ENCODE measurements at places on chromosomes 1 and 21.
A peak's percentile ranks its signal among the peaks of the same experiment; 100 is the strongest.

DNA sequence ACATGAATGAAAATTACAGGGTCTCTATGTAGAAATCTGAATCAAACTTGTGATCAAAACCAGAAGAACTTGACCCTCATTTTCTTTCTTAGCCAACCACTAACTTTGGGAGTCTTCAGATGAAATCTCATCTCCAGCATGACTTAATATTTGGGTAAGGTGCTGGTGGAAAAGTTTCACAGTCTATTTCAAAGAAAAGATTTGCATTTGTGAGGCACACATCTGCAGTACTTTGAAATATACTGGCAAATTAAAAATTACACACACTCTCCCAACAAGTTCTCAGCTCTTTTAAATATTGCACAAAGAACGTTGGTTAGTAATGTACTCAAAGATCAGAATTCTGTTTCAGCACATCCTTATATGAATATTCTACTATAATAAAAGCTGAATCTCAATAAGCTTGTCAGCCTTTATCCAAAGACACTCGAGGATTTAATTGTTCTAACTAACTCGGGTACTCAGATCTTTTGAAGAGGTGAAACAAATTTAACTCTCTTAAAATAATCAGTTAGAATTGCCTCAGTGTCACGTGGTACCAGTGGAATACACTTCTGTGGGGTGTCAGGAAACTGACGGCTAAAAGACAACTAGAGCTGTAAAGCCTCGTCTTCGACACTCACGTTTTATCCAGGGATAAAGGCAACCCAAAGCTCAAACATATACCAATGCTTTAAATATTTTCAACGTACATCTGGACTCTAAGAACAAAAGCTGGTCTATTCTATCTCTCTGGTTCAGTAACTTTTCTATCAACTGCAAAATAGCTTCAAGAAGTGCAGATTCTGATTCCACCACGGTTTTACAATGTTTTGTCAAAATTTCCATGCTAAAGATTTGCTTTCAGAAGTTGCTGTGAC is 19.0 kb downstream of the SAMSN1 start:
- DNase-seq = peak; percentile 61

DNA sequence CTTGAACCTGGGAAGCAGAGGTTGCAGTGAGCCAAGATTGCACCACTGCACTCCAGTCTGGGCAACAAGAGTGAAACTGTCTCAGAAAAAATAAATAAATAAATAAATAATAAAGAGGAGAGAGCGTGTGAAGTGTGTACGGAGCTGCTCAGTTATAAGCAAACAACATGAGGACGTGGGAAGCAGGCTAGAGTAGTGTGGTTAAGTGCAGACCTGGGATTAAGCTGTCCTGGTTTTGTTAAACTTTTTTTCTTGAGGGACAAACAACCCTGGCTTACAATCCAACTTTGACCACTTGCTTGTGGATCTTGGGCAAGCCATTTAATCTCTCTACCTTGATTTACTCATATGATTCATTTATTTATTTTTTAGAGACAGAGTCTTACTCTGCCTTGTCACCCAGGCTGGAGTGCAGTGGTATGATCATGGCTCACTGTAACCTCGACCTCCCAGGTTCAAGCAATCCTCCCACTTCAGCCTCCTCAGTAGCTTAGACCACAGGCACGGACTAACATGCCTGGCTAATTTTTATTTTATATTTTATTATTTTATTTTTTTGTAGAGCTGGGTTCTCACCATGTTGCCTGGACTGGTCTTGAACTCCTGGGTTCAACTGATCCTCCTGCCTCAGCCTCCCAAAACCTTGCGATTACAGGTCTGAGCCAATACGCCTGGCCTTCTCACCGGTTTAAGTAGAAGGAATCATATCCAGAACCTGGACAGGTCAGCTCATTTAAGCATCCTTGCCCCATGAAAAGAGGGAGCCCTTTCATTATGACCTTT is 52.7 kb downstream of the RPS6KA1 start:
- DNase-seq = no peak

DNA sequence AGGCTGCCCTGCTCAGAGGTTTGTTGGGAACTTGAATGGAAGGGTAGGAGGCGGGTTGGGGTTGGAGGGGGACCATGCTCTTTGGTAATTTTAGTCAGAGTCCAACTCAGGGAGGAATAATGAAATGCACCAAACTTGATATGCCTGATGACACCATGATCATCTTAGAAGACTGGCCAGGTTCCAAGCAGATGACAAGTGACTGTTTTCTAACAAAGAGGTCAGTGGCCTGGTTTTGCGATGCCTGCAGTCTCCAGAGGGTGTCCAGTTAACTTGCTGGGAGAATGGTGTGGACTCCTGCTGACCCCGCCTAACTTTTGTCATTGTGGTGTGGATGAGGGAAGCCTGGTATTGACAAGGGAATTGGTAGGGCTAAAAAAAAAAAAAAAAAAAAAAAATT is 12.4 kb downstream of the VANGL1 start:
- no peak for DNase-seq

- DNase-seq = no peak
These were observed 3.9 kb upstream of the FAM151A start for GRCh38 chr1:54627196-54627595.

GRCh38 chr1:23029337-23029736 is 10.1 kb downstream of the KDM1A start:
- DNase-seq = peak; percentile 52

GRCh38 chr1:7150724-7151280 is 365.5 kb downstream of the CAMTA1 start:
- no peak for DNase-seq

GRCh38 chr1:194150242-194150641 is 963.8 kb upstream of the B3GALT2 start:
- DNase-seq = no peak

- DNase-seq = no peak
These were observed 244.4 kb downstream of the LRRIQ3 start for GRCh38 chr1:73953586-73953985.

GRCh38 chr1:37274486-37274885 is 199.9 kb upstream of the ZC3H12A start:
- no peak for DNase-seq

GRCh38 chr1:181390410-181391077 is 92.8 kb upstream of the CACNA1E start:
- DNase-seq = no peak

DNA sequence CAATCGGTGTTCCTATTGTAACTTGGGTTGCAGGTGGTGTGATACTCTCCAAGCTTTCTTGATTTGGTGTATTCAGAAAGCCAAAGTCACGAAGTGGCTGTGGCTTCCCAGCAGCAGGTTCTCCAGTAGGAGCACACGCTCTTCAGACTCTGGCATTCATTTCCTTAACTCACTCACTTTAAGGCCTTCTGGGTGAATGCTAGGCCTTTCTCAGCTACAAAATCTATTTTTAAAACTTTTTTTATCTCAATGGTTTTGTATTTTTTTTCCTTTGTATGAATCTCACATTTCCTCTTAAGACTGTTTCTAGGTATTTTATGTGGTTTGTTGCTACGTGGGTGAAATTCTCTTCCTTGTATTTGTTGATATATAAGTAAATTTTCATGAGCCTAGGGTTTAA is 22.9 kb upstream of the PKN2 start:
- DNase-seq = no peak

GRCh38 chr21:44873356-44874239 is at the start of gene PTTG1IP:
TSS of gene PTTG1IP (minus strand) at chr21:44873690. CDS start at chr21:44873616, 74 bp downstream.
- peak; percentile 95 for DNase-seq

- no peak for DNase-seq
These were observed at the start of the genes LEPR and LEPROT for GRCh38 chr1:65420590-65421350. TSS of gene LEPR (plus strand) at chr1:65420668. CDS start at chr1:65565566, 144,898 bp downstream. TSS of gene LEPROT (plus strand) at chr1:65420668. CDS start at chr1:65420725, 57 bp downstream.

DNA sequence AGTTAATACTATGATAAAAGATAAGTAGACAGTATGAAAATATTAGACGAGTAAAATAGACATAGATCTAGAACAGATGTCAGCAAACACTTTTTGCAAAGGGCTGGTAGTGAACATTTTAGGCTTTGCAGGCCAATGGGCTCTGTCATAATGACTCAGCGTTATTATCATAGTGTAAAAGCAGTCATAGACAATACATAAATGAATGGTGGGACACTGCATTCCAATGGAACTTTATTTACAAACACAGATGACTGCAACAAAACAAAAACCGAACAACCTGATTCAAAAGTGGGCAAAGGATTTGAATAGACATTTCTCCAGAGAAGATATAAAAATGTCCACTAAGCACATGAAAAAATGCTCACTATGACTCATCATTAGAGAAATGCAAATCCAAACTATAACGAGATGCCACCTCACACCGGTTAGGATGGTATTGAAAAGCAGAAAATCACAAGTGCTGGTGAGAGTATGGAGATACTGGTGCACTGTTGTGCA is 7.3 kb downstream of the GSTM5 start:
- peak; percentile 31 for DNase-seq

DNA sequence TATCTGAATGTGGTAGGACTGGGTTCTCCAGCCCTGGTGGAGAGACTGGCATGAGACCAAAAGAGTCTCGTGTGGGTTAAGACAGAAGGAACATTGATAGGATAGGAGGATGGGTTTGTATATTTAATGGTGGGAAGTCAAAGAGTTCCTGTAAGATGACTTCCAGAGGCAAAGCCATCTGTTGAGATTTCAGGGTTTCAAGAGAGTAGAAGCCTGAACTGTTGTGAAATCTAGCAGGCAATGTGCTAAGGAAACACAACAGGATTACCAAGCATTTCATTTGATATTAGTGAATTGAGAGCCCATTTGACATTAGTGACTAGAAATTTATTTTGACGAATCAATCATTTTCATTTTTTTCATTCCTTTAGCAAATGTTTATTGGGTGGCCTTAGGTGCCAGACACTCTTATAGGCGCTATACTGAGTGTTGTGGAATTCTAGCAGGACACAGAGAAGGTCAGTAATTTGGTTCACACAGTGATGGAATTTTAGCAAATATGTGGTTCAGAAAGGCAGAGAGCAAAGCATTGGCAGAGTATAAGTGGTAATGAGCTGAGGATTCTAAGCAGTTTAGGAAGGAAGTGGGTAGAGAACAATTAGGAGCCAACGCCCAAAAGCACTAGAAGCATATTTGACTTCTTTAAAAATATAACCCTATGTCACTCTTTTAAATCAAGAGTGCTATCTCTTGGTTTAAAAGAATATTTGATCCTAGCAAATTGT is 149.3 kb downstream of the AK5 start:
- peak; percentile 30 for DNase-seq

DNA sequence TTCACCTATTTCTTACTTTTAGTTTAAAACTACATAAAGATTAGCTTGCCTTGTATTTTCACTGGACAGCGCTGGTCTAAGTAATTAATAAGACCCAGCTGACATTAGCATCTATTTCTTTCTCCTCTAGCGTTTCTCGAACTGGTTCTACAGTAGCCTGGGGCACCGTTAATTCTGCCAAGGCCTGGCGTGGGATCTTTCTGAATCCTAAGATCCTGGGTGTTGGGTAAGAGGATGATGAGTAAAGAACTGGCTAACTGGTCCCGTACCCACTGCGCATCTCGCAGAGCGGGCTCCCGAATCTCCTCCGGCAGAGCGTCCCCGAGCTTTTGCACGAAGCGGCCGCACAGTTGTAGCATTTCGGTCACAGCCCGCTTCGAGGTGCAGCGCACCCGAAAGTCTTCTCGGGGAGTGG is 309 bp downstream of the NSL1 start:
- DNase-seq = no peak

DNA sequence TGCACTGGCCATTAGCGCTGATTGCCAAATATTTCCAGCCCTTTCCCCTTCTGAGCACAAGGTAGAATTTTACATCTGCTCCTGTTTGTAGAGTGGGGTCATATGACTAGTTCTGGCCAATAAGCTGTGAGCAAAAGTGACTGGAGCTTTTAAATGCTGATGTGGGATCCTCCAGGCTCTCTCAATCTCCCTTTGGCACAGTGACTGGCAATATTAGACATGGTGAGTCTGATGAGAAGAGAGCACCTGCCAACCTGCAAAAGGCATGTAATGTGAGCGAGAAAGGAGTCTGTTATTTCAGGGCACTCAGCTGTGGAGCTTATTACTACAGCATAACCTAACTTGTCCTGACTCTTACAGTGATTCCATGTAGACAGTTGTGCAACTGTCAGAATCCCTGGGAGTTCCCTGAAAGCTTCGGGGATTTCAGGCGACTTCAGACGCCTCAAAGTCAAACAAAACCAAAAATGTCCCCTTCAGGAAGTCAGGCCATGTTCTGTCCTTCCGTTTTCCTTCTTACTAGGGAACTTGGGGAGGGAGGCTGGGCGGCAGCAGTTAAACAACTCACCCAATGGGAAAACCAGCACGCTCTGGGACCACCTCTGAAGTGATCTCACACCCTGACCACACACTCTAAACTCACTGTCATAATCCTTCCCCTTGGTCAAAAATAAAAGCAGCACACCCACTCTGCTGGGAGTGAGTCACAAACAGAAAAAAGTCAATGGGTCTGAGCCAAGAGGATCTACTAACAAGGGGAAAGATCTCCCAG is 3.6 kb upstream of the RASSF5 start:
- peak; percentile 98 for DNase-seq

DNA sequence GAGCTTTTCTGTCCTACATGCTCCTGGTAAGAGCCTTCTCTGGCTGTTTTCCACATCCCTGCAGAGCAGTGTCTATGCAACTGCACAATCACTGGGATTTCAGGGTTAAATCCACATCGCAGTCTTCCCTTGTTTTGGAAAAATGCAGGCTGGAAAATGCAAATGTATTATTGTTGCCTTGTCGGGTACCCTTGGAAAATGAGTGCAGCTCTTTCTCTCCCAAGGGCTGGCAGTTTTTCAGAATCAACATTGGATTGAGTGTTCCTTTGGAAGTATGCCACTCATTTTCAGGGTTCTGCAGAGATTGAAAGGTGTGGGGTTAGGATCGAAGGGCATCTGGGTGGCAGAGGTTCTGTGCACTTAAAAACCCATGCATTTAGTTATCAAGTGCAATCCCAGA is 3.2 kb downstream of the NOS1AP start:
- no peak for DNase-seq

- DNase-seq = no peak
These were observed 118.3 kb downstream of the PTPRU start for GRCh38 chr1:29354511-29355098.

- DNase-seq = no peak
These were observed 66.2 kb downstream of the COQ8A start for GRCh38 chr1:227006226-227006796.

GRCh38 chr1:50873458-50874187 is 86.4 kb downstream of the FAF1 start:
- DNase-seq = peak; percentile 91

- DNase-seq = peak; percentile 72
These were observed 7.6 kb downstream of the EDN2 start for GRCh38 chr1:41476807-41477361.

- DNase-seq = no peak
These were observed 10.8 kb upstream of the LSM10 start for GRCh38 chr1:36408479-36408878.

GRCh38 chr1:25645637-25646400 is 29.2 kb downstream of the MAN1C1 start:
- DNase-seq = no peak

- DNase-seq = no peak
These were observed 3.4 kb upstream of the CMPK1 start for GRCh38 chr1:47330212-47330611.

DNA sequence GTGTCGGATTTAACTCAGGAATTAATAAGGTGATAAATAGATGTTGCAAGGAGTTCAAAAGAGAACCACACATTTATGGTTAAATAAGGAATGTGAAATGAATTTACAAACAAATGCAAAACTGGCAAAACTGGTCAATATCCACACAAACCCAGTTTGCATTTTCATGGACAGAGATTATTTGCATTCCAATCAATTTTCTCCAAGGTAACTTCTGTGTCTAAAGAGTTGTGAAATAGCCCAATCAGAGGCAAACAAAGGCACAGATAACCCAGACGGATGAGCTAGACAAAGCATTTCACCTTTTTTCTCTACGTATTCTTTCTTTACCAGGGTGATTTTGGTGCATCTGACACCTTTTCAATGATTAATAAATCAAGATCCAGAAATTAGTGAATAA is 63.9 kb downstream of the MAP3K7CL start:
- DNase-seq = no peak

- DNase-seq = no peak
These were observed 986.0 kb downstream of the TTLL7 start for GRCh38 chr1:83012950-83013349.
